Retina (tissue), 1 donor: ENCODE measurements at places on chromosomes 5 and 9.

- DNase-seq: no peak
Measured at GRCh38 chr9:136605988-136606660, 56.6 kb upstream of the EGFL7 start.

GRCh38 chr9:116247791-116248374 is 94.3 kb downstream of the PAPPA start:
- no peak for DNase-seq

DNA sequence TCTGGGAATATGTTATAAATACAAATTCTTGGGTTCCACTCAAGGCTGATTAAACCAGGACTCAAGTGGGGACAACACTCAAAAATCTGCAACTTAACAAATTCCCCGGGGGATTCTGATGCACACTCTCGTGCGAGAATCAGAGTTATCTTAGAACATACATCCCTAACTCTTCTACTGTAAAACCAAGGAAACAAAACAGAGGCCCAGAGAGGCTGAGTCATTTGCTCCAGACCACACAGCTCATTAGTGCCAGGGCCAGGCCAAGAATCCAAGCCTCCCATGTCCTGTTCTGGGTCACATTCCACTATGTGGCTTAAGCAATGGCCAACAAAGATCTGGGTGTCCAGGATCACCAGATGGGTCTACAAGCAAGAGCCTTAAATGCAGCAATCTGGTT is 166.0 kb downstream of the ADAMTS12 start:
- no peak for DNase-seq

GRCh38 chr5:36017622-36018021 is 26.4 kb upstream of the UGT3A1 start:
- DNase-seq: no peak

GRCh38 chr9:72313507-72313906 is 51.5 kb downstream of the ZFAND5 start:
- DNase-seq: no peak

DNA sequence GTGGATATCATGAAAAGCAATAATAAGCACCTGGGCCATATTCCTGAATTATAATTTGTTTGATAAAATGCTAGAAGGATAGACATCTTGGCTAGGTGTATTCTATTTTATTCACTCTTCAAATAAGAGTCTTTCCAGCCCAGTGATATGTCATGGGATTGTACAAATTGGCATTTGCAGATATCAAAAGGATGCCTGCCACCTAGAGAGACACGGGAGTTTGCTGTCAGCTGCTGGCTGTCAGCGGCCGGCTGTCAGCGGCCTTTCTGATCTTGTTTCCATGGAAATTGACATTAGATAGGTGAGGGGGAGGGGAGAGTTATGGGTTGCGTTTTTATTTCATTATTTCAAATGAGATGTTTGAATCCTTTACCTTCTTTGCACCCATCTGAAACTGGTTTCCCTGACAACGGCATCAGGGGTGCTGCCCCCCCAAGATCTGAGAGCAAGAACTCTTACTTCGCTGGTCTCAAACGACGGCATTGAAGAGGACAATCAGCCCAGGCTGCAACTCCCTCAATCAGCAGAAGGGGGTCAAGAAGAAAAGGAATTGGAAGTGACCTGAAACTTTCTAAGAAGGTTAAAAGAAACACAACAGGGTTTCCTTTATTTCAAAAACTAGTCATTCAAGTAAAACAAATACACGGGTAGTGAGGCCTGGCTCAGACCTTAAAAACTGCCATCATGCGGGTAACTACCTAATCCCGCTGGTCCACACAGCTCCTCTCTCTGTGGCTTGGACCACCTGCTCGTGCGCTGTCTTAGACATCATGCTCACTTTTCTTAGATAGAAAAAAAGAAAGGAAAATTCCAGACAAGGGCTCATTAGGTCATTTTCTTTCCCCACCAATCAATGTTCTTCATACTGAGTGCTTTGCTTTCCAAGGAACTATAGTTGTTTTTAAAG is 115.7 kb downstream of the TLE1 start:
- no peak for DNase-seq

GRCh38 chr5:168359820-168360460 is 68.5 kb downstream of the WWC1 start:
- no peak for DNase-seq

GRCh38 chr5:140358738-140359310 is 1.2 kb upstream of the SLC4A9 start:
- DNase-seq: no peak
